ENCODE measurements at places on chromosomes 5 and 9.
A peak's percentile ranks its signal among the peaks of the same experiment; 100 is the strongest.

DNA sequence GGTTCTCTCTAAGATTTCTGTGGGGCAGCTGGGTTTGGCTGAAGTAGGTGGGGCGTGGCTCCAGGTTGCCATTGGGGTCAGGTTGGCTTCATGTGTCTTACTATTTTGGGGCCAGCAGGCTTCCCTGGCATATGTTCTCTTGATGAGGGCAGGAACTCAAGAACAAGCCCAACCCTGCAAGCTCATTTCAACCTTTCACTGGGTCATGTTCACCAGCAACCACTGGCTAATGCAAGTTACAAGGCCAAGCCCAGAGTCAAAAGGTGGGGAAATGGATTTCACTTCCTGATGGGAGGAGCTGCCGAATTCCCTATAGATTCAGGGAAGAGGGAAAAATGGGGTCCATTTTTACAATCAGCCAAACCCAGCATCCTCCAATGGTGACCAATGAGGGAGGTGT, 34.0 kb upstream of the HAND1 start:
- DNase-seq: no peak

- no peak for DNase-seq
These were observed 344.1 kb upstream of the WWC1 start for GRCh38 chr5:167947306-167947705.

DNA sequence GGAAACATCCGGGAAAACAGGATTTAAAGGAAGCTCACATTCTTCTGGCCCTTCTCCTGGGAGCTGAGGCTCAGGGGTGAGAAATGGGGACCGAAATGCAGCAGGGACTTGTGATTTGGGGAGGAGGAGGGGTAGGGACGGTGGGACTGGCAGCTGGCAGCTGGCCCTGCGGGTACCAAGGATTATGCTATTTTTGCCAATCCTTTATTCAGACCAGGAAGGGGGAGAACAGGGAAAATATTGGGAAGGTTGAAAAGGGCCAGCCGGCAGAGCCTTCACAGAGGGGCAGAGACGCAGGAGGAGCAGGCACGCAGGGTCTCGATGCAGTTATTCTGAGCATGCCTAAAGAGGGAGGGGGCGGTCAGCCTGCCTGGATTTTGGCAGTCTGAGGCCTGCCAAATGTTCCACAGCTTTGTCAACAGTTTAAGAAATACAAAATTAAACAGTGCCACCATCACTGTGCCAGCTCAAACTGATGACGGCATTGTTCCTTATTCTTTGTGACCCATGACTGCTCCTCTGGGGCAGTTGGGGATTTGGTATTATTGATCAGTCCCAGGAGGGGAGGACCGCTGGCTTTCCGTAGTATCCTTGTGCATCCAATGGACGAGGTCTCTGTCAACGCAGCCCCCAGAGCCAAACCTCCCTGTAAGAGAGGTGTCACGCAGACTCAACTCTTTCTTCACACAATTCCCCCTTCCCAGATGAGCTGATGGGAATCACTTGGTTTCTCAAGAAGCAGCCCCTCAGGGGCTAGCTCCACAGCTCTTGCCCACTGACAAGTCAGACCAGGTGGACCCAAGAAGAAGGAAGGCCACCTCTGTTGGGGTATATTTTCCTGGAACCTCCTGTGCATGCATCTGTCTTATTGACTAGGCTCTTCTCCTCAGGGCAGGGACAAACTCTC, 553.3 kb downstream of the BNC2 start:
- DNase-seq: no peak

DNA sequence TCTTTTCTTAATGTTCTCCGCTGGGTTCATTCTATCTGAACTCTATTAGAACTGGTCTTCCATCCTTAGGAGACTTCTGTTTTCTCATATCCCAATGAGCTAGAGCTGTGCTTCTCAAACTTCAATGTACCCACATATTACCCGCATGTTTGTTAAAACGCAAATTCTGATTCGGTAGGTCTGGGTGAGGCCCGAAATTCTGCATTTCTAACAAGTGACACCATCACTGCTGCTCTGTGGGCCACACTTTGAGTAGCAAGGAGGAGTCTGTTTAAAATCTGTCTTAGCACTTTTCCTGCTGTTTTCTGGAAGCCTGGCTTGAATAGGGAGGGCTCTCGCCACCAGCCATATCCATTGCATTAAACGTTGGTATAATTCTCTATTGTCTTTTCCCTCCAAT, 151.9 kb upstream of the CLINT1 start:
- DNase-seq: no peak

GRCh38 chr9:104915753-104916152, 12.2 kb downstream of the ABCA1 start:
- no peak for DNase-seq

- no peak for DNase-seq
These were observed 147.9 kb upstream of the VLDLR start for GRCh38 chr9:2473681-2474080.

GRCh38 chr9:135060461-135061116, 26.9 kb upstream of the OLFM1 start:
- DNase-seq: no peak

DNA sequence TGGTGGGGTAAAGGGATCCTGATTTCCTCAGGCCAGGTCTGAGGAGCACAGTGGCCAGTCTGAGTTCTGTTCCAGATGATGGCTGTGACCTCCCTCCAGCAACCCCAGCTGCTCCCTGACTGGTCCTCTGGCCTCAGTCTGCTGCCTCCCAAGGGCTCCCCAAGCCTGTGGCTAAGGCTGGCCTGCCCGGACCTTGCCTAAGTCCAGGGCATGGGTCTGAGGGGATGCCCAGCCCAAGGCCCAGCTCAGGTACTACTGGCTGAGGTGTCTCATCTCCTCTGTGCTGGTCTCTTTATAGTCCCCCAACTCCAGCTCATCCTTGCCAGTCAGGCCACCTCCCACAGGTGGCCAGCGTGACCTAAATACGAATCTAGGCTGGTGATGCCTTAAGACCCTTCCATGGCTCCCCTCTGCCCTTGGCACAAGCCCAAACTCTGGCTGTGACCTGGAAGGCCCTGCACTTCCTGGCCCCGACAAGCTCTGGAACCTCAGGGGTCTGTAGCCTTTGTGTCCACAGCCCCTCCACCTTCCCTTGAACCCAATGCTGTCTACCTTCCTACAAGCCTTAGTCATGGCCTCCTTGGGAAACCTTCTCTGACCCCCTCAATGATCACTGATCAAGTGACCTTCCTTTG, 9.8 kb downstream of the KIF12 start:
- no peak for DNase-seq

GRCh38 chr9:72592502-72593403, 71.3 kb downstream of the TMC1 start:
- peak; percentile 61 for DNase-seq
